ENCODE measurements at places on chromosomes 12 and 14.

DNA sequence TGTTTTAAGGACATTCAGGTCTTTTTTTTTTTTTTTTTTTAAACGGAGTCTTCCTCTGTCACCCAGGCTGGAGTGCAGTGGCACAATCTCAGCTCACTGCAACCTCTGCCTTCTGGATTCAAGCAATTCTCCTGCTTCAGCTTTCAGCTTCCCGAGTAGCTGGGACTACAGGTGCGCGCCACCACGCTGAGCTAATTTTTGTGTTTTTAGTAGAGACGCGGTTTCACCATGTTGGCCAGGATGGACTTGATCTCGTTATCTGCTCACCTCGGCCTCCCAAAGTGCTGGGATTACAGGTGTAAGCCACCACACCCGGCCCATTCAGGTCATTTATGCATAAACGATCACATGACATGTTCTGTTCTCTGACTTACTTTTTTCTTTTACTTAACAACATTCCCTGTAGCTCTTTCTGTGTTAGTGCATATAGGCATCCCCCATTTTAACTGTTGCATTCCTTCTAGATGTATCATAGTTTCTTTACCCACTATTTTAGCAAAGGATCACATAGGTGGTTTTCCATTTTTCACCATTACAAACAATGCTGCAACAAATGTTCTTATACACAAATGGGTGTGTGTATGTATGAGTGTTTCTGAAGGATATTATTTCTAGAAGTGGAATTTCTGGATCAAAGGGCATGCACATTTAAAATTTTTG is 74.2 kb downstream of the ARF6 start:
- DNase-seq, result no peak

DNA sequence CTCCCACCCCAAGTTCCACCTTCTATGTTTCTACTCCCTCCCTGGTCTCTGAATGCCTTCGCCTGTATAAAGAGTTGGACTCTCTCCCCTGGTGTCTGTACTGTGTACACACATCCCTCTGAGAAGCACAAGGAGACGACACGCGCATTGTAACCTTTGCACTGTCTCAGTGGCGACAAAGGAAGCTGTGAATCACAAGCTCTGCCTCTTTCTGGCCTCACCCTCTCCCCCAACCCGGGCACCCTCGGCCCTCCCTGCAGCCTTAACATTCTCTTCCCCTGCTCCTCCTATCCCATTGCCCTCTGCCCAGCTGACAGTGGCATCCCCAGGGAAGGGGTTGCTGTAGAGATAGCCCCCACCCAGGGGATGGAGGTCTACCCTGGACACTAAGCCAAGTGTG is 2.5 kb upstream of the SMARCD1 start:
- no peak for DNase-seq

DNA sequence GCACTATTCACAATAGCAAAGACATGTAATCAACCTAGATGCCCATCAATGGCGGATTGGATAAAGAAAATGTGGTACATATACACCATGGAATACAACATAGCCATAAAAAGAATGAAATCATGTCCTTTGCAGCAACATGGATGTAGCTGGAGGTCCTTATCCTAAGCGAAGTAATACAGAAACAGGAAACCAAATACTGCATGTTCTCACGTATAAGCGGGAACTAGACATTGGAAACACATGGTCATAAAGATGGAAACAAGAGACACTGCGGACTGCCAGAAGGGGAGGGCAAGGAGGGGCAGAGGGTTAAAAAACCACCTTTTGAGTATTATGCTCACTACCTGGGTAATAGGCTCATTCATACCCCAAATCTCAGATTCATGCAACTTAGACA is 234.1 kb upstream of the PLXNC1 start:
- no peak for DNase-seq

GRCh38 chr12:50862316-50862715 is 19.6 kb downstream of the TMPRSS12 start:
- DNase-seq, result no peak

DNA sequence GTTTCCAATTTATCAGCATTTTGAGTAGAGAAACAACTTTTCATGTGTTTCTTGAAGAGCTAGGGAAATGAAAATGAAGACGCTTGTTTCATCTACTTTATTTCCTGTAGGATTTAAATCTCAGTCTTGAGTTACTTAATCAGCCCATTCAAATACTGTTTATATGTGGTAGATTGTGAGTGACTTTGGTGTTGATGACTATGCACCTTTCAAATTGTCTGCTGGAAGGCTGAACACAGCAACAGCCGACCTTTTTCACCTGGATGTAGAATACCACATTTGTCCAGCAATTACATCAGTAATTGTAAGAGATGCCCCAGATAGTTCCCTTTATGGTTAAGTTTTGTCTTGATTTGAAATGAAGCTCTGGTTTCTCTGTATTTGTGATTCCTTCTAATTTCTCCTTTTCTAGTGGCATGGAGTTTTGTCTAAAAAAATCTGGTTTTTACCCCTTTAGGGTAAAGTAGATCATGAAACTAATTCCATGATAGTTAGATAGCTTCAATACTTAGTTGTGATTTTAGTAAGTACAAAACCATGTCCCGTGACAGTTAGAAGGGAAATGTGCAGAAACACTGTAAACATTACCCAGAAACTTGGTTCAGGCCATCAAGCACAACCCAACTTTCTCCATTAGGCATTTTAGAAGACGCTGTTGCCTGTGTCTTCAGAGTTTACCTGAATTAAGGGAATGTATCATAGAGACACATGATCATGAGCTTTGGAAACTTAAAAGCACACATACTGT is 165.0 kb downstream of the SRGAP1 start:
- DNase-seq, result no peak

DNA sequence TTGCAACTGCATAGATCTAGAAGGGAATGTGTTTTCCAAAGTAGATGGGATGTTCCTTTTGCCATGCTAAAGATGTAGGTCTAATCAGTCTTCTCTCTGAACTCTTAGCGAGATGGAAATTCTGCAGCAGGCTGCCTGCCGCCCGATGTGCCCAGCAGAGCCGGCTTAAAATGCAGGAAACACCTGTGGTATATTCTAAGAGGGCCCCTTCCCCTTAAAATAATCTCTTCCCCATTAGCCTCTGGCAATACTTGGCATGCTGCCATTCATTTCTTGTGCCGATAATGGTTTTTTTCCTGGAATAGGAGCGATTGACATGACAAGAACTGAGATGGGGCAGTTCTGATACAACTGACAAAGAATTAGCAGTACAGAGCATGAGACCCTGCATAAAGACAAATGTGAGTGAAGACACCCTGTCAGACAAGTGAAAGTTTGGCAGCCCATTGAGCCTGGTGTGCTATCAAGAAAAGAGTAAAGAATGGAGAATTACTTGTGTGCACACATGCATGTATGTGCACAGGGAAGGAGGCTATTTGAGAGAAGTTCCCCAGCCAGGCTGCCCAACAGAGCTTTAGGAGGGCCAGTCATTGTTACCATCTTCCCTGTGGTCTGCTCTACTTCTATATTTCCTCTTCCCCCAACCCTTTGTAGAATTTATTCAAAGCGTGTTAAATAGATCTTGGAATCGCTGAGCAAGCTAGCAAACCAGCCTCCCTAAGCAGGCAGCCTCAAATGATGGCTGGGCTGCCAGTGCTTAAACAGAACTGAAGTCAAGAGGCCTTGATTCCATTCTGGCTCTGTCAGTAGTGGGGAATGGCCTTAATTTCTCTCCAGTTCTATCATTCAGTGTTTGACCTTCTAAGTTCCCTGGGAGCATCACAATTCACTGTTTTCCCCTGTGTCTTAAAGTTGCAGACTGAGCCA is 29.6 kb upstream of the NTF3 start:
- DNase-seq, result no peak

DNA sequence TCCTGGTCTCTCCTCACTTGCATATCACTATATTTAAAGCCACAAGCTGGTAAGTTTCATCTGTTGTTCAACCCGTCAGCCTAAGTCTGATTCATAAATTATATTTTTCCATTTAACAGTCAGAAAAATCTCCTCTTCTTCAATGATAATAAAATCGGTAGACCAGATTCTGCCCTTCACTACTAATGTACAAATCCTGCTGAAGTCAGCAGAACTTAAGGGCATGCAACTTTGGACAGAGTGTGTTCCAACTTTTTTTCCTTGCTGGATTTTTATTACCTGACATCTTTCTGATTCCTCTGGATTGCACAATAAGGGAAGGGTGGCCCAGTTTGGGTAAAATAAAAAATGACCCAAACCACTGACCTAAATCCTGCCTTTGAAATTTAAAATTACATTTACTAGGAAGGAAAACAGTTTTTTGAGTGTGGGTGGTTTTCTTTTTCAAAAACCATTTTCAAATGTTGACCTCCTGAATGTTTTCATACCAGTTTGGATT is 125.4 kb upstream of the DIO2 start:
- DNase-seq, result no peak

DNA sequence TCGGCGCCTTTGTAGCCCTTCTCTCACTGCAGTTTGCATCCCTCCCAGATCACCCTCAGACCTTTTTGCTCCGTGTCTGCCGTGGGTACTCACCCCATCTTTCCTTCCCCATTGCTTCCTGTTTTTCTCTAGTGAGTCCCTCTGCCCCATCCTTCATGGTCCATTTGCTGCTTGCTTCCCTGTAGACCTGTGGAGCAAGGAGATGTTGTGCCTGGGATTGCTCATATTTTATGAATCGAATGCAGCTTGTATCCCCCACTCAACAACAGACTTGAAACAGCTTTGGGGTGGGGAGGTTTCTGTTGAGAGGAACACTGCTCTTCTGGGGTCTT is 661 bp downstream of the DENR start:
- no peak for DNase-seq

- no peak for DNase-seq
These were observed 6.6 kb downstream of the PPHLN1 start for GRCh38 chr12:42332301-42333285.

DNA sequence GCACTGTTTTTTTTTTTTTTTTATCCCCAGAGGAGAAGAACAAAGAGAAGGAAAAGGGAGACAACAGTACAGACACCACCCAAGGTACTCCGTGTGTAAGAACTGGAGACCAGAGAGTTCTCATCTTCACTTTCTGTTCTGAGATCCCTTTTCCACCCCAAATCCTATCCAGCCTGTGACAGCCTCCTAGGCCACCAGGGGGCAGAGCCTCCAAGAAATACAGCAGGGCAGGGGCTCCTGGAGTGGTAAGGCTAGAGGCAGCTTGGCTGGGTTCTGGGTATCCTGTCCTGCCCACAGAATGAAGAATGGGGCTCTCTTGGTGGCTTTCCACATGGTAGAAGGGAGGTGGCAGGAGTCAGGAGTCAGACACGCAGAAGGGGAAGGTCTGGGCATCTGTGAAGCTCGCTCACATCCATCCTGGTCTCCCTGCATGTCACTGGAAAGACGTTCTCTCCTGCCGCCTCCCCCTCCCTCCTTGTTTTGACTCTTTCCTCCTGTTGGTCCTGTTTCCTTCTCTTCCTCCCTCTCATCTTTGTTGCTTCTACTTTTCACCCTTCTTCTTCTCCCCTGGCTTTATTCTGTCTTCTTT is 12.0 kb downstream of the CLSTN3 start:
- no peak for DNase-seq

GRCh38 chr14:66038618-66039017 is 447.6 kb upstream of the CCDC196 start:
- no peak for DNase-seq

GRCh38 chr12:113781415-113782198 is 184.5 kb downstream of the RBM19 start:
- no peak for DNase-seq

DNA sequence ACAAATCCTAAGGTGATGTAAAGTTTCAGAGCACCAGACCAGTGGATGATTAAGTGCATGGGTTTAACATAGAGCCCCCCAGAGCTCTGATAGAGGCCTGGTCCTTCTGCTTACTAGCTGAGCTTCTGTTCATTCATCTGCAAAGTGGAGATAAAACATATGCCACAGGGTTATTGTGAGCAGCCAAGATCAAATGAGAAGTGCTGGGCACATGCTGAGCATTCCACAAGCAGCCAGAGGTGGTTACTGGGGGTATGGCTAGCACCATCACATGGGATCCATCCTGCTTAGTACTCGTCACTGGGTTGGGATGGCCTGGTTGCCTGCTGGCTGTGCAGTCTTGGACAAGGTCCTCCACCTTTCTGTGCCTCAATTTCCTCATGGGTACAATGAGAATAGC is 18.0 kb upstream of the SMUG1 start:
- no peak for DNase-seq

DNA sequence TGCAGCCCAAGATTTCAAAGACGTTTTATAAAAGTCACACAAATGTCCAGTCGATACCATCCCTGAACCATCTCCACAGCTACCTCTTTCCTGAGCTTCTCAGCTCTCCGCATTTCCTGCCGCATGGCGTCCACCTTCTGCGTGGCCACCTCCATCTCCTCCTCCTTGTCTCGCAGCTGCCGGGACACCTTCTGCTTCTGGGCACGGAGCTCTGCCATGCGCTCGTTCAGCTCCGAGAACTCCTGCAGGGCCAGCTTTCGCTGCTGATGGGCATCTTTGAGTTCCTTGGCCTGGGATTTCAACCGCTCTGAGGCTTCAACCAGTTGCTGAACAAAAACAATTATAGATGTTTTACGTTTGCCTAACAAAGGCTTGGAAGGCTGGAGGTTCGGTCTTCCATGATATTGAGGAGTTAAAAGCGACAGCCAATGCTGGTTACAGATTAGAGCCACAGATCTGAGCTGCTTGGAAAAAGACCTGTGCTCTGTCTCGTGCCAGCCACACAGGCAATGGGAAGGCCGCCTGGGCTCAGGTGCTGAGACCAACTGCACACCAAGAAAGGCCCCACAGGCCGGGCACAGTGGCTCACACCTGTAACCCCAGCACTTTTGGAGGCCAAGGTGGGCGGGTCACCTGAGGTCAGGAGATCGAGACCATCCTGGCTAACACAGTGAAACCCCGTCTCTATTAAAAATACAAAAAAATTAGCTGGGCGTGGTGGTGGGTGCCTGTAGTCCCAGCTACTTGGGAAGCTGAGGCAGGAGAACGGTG is 49.6 kb downstream of the AMN start:
- DNase-seq, result no peak

- no peak for DNase-seq
These were observed 123.4 kb downstream of the ADCK1 start for GRCh38 chr14:77923131-77923936.

GRCh38 chr14:72563676-72564075 is 330.2 kb downstream of the DPF3 start:
- no peak for DNase-seq

DNA sequence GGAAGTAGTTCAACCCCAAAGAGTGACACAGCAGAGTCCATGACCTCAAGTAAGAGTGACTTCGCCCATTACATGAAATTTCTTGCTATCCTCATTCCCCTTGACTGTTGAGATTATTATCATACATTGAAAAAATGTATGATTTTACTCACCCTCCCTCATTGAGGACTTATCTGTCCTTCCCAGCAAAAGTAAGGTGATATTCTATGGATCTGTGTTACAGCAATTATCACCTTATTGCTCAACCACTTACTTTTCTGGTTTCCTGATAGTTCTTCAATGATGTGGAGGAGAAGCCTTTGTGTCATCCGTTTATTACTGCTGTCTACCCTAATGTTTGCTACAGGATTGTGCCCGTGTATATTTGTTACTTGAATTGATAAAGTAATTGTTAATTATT is 306.2 kb downstream of the TRHDE start:
- no peak for DNase-seq

GRCh38 chr12:3140284-3140683 is 63.1 kb downstream of the TSPAN9 start:
- DNase-seq, result no peak
